ENCODE measurements at places on chromosomes 16 and 17. TPM values are rescaled to one million over a fixed set of nuclear protein-coding genes. Genes with fewer than 3 reads are reported as not detected.

FBXL16 gene
- total RNA-seq, result 12.0 TPM

CX3CL1 gene
- total RNA-seq, result not detected

WNK4 gene
- total RNA-seq, result 0.50 TPM

PRR35 gene
- not detected for total RNA-seq

MFSD6L gene
- 0.95 TPM for total RNA-seq

WNT9B gene
- not detected for total RNA-seq

IRX5 gene
- 0.32 TPM for total RNA-seq

PMP22 gene
- 0.16 TPM for total RNA-seq
